ENCODE measurements at places on chromosomes 2 and 18.

- DNase-seq: no peak
Observed at GRCh38 chr2:176967911-176968450, 244.6 kb upstream of the HNRNPA3 start.

GRCh38 chr18:61926532-61926931 is 33.7 kb upstream of the RNF152 start:
- no peak for DNase-seq

DNA sequence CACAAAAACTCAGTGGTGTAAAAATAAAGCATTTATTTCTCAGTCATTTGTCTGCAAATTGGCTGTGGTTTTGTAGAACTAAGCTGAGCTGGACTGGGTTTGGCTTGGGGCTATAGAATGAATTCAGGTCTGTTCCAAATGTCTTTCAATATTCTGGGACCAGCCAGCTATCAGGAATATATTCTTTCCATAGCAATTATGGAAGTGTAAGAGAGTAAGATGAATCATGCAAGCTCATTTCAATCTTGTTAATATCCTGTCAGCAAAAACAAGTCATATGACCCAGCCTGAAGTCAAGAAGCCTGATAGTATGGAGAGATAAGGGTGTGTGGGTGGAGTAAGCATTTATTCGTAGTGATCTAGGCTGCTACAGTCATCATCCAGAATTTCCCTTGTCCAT is 481.0 kb upstream of the CDH2 start:
- DNase-seq: peak; percentile 17

GRCh38 chr2:101985101-101985792 is 6.5 kb upstream of the IL1R2 start:
- DNase-seq: no peak

DNA sequence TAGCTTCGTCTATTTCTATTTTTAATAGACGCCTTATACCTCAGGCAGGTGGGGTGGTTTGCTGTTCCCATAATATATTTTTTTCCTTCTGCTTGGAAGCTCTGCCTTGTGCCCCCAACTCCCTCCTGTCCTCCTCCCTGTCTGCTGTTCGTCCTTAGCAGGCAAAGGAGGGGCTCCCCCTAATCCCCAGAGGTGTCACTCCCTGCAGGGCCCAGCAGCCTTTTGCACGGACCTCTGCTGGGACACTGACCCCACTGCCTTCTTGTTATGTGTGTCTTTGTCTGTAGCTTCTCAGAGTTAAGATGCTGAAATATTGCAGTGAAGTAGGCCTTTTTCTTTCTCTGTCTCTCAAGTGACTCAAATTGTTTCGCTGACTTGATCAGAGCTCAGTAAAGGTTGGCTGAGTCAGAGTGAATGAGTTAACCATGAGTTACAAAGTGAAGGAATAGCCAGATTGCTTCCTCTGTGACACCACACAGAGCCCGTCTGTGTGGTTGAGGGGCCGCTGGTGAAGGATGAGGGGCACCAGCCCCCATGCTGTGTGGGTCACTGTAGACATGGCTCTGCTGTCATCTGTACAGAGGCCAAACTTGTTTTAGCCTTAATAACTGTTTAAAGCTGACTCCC is 47.7 kb downstream of the PRKCE start:
- no peak for DNase-seq

- DNase-seq: no peak
Observed at GRCh38 chr2:135154962-135155361, 102.9 kb downstream of the RAB3GAP1 start.

- DNase-seq: no peak
Observed at GRCh38 chr18:22946846-22947245, 13.7 kb downstream of the RBBP8 start.

DNA sequence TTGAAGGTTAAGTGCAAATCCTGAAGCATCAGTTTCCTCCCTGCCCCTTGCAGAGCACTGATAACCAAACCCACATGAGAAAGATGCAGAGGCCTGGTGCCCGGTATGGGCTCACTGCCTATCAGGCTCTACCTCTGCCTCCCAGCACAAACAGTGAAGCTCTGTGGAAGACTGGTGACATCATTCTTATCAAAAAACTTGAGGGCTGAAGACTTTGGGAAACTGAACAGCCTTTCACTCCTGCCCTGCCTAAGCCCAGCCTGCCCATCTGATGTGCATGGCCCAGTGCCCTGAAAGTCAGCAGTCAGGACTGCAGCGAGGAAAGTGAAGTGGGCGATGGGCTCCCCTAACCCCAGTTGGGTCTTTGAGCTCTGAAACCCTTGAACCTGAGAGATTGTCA is 174.8 kb upstream of the ARL4C start:
- DNase-seq: no peak

DNA sequence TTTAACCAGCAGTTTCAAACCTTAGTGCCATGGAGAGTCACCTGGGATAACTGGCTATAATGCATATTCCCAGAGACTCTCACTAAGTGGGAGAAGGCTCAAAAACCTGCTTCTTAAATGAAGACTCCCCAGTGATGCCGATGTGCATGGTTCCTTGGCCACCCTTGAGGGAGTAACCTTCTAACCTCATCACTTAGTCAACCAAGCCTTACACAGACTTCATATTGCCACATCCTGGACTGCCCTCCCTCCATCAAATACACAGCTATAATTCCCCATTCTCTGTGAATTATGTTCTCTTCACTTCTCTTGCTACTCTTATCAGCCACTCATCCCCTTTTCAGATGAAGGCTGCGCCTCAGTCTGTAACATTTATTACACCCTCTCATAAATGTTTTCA is 462.9 kb upstream of the RGPD4 start:
- no peak for DNase-seq

DNA sequence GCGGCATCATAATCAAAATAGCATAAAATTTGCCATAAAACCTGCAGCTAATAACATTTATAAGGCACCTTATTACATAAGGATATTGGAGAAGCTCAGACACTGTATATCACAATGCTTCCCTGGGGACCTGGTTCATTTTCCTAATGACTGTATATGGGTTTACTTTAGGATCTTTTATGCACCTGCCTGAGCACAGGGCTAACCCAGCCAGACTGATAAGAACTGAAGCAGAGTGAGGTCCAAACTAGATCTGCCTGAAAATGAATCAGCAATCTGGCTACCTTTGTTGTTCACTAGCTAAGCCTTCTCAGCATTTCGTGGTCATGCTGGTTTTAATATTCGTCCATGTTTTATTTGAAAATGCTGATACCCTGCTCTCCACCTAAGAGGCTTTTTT is 1922.3 kb upstream of the CELF4 start:
- no peak for DNase-seq

DNA sequence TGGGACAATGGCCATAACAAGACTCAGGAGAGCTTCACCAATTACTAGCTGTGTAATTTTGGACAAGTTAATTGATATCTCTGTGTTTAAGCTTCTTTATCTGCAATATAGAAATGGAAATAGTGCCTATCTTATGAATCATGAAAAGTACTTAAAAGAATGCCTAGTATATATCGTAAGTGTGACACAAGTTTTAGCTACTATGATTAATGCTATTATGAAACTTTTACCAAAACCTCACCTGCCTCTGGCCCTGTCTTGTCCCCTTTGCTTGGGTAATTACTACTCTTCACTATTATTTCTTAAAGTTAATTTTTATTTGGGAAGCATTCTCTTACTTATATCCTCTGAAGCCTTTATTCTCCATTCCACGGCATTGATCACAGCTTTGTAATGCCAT is 75.0 kb upstream of the NETO1 start:
- DNase-seq: no peak

DNA sequence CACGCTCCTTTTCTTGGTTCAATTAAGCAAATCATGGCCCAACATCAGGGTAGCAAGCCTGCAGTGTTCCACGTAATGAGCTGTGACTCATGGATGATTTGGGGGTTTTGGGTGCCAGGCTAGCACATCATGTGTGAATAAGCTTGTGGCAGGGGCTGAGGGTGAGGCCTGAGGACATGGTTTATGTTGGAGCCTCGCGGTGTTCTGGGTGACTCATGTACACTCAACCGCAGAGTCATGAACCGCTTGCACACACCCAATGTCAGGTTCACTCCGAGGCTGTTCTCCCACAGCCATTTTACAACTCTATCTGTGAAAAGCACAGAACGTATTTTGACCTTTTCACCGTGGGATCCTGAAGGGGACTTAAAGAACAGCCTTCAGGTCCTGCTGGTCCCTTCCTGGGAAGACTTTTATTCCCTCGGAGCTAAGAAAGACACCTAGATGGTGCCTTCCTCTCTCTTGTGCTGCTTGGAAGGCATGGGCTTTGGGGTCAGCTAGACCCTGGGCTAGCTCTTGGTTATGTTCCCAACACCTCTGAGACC is 139.9 kb upstream of the ZEB2 start:
- no peak for DNase-seq

GRCh38 chr2:43088143-43089073 is 138.0 kb downstream of the ZFP36L2 start:
- DNase-seq: no peak

GRCh38 chr2:71547616-71548285 is 94.4 kb downstream of the DYSF start:
- DNase-seq: no peak

DNA sequence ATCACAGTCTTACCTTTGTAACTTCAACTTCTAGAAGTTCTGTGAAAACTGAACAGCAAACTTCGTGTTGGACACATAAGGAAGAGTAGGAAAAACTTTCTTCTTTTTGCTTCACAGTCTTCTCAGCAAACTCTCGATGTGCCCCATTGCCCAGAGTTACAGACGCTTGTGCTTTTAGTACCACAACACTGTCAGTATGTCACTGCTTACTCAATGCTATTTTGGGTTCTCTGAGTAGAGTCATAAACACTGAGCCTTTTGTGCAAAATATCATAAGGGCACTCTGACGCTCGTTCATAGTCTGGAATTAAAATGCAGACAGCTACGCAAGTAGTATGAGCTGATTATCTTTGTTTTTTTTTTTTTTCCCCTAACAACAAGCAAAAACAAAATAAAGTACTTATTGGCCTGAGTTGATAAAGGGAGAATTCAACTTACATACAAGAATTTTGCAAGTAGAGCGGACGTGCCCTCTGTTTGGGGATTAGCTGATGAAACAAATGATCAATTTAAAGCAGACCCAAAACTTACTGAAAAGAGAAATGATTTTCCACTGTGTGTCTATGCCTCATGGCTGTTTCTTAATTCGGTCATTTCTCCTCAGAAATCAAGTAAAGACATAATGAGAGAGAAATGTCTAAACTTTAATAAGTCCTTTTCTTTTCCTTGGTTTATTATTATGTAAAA is at the start of gene CDH19:
TSS of gene CDH19 (minus strand) at position 150 of the 687 bp plus-strand sequence. CDS start 31,886 bp downstream, outside the sequence.
- no peak for DNase-seq

GRCh38 chr2:157414050-157414449 is 29.8 kb downstream of the CYTIP start:
- no peak for DNase-seq

DNA sequence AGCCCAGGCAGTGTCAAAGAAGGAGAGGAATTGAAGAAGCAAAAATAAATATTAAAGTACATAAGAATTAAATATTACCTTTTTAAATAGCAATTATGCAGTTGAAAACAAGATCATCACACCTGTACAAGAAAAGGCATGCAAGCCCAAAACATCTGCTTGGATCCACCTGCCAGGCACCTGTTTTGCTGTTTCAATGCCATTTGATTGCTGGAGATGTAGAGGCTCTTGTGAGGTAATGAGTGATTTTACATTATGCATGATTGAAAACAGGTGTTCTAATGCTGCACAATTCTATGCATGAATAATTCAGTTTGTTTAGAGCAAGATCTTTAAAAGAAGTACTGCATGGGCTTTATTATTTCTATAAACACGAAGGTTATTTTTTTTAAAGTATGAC is 700.6 kb upstream of the ZEB2 start:
- DNase-seq: no peak

GRCh38 chr18:54961016-54961423 is 1.8 kb upstream of the CCDC68 start:
- no peak for DNase-seq

- peak; percentile 87 for DNase-seq
Observed at GRCh38 chr2:42072349-42073118, 24.7 kb downstream of the PKDCC start.

DNA sequence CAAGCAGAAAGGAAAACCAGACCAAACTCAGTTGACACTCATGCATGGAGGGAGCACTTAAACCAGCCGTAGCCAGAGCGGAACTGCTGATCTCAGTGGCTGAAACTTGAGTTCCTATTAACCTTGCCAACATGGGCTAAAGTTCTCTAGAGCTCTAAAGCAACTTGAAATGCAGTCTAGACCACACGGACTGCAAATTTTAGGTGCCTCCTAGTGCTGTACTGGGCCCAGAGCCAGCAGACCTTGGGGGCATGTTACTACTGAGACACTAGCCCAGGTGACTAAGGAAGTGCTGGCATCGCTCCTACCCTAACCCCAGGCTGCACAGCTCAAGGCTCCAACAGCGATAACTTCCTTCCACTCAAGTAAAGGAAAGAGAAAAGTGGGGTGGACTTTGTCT is 236.5 kb downstream of the AKAIN1 start:
- DNase-seq: no peak

- peak; percentile 67 for DNase-seq
Observed at GRCh38 chr18:27447451-27447881, 262.4 kb upstream of the CHST9 start.

DNA sequence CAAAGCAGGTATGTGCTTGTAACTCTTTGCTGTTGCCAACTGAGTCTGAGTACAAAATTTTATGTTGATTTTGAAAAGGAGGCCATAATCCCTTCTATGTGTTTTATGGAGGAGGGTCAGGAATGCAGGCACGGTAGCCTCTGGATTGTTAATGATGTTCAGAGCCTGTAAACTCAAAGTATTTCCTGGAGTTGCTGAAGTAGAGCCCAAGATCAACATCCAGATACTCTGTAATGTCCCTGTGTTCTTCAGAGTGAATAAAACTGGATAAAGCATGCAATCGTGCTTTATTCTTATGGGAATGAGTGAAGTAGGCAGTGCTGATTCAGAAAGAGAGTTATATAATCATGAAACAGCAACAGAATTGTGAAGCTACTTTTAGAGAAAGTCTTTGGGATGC is 61.8 kb upstream of the CHRNA1 start:
- DNase-seq: no peak

GRCh38 chr2:41784496-41784895 is 263.3 kb upstream of the PKDCC start:
- DNase-seq: no peak

- DNase-seq: no peak
Observed at GRCh38 chr2:150885774-150886386, 375.8 kb downstream of the RBM43 start.

DNA sequence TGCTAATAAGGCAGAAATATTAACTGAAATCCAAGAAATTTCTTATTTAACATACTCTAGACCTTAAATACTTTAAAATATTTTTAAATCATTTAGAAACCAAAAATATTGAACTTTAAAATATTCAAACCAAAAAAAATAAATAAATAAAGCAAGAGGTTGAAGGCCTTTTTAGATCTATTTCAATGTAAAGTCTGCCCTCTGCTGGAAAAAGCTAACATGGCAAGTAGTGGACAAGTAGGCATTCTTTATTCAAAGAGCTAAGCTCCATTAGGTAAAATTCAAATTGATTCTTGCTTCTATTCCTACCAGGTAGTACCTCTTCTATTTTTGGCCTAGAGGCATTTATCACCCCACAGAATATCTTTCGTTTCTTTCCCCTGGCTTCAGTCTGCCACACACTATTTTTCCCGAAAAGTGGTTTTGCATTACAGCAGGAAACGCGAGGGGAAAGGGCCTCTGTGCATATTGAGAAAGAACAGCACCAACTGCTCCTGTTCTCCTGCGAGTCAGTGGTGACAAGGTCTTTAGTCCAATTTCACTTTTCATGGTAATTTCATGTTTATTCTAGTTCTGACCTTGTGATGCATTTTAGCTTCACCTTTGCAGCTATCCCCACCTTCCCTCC is 20.4 kb downstream of the IFIH1 start:
- peak; percentile 84 for DNase-seq
